ENCODE measurements at places on chromosomes 7 and 10. TPM values are rescaled to one million over a fixed set of nuclear protein-coding genes. Genes with fewer than 3 reads are reported as not detected.

- no peak for DNase-seq
Measured at GRCh38 chr10:93425861-93426260, 56.3 kb downstream of the MYOF start.

BLNK gene
- not detected for total RNA-seq

GRCh38 chr10:86195521-86196157, 171.0 kb downstream of the GRID1 start:
- DNase-seq = no peak

SMNDC1 gene
- total RNA-seq = 4.4 TPM
